HL-60 (cell line): ENCODE measurements at places on chromosomes 12 and 14.
A peak's percentile ranks its signal among the peaks of the same experiment; 100 is the strongest.

DNA sequence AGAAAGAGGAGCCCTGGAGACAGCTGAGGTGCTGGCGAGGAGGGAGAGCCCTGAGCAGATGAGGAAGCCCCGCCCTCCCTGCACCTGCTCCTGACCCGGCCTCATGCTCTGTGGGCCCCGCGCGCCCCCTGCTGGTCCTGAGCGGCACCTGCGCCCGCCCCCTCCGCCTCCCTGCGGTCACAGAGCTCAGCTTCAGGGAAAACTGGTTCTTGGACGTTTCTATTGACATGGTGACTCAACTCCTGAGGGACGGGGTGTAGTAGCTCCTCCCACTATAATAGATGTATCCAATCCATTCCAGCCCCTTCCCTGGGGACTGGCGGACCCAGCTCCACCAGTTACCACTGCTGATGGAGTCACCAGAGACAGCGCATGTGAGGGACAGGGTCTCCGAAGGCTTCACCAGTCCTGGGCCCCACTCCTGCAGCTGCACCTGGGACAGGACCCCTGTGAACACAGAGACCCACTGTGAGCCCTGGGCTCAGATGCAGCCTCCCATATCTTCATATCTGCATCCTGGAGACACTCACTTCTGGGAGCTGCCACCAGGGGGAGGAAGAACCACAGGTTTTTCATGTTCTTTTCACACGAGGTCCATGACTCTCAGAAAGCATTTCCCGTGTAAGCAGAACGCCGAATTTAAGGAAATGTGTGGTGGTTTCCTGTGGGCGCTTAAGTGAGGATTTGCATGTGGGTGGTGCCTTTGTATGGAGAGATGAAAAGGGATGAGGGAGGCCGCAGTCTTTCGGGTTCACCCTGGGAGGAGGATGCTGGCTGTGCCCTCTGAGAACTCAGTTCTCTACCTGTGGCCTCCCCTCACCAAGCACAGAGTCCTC lies 1346.4 kb downstream of the TMEM121 start:
- peak; percentile 52 for DNase-seq

- peak; percentile 42 for DNase-seq
Measured at GRCh38 chr14:70971560-70971959, 64.3 kb downstream of the PCNX1 start.

- DNase-seq: peak; percentile 63
Measured at GRCh38 chr12:12786706-12787601, 1.5 kb downstream of the APOLD1 start.

- DNase-seq: no peak
Measured at GRCh38 chr14:24054646-24055045, 2.8 kb downstream of the CARMIL3 start.

DNA sequence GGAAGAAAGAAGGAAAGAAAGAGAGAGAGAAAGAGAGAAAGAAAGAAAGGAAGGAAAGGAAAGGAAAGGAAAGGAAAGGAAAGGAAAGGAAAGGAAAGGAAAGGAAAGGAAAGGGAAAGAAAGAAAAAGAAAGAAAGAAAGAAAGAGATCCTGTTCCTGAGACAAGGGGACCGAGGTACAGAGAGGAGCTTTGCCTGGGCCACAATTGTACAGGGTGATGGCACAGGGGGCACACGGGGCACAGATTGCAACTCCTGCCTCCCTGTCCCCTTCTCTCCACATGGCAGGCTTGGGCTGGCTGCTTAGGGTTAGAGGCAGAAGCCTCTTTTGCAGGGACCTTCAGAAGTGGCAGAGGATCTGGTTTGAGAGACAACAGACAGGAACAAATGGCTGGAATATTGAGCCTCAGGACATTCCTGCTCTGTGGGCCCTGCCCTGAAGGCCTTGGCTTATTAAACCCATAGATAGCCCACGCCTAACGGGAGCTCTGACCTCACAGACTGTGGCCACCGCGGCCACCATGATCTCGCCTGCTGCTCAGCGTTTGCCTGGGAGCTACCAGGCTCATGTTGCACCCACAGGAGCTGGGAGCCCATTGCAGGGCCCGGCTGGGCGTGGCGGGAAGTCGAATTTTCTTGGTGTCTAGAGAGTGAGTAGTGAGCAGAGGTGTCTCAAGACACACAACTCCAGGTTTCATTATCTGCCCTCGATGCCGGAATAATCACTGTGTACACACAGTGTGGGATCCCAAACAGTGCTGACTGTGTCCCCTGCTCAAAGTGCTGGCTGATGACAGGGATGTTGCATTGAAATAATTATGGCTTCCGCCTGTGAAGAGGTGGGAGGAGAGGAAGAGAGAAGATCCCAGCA lies 147.9 kb upstream of the NCOR2 start:
- DNase-seq: no peak

GRCh38 chr14:51394804-51395203 lies 154.8 kb downstream of the TMX1 start:
- DNase-seq: no peak

DNA sequence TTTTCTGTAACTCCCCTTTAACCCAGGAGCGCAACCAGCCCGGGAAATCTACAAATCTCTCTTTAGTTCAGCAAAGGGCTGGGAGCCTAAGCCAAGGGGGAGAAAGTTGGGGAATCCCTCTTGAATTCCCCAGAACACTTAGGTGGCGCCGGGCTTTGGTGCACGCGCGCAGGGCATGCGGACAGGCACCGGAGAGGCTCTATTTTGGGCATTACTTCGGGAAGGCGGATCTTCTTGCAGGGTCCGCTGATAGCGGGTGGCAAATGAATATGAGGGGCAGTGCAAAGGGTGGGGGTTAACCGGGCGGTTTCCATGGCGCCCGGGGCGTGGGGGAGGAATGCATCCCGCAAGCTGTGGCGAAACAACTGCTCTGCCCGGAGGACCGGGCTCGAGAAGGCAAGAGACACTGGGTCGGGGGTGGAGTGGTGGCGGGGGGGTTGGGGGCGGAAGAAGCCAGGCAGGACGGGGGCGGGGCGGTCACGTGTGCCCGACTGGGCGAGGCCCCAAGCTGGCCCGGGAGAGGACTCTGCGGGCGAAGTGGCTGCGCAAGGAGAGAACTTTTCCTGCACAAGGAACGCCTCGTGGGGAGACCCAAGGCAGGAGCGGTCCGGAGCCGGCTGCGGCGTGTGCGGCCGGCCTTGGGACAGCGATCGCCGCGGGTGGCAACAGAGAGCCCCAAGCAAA lies at the start of gene FLVCR2:
FLVCR2 (plus strand) TSS at position 519 of the 684 bp plus-strand sequence. CDS start 353 bp downstream, outside the sequence.
- peak; percentile 37 for DNase-seq

- DNase-seq: no peak
Measured at GRCh38 chr12:120652656-120653435, 12.4 kb downstream of the CABP1 start.

DNA sequence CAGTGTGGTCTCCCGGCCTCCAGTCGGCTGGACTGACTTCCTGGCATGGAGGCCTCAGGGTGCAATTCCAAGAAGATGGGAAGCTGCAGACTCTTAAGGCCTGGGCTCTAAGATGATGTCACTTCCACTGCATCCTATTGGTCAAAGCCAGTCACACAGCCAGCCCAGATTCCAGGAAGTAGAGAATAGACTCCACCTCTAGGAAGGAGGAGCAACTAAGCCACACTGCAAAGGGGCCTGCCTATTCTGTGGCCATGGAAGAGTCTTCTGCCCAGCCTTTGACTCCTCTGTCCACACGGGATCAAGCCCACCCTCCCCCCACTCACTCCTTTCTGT lies 103.9 kb upstream of the RFLNA start:
- no peak for DNase-seq

DNA sequence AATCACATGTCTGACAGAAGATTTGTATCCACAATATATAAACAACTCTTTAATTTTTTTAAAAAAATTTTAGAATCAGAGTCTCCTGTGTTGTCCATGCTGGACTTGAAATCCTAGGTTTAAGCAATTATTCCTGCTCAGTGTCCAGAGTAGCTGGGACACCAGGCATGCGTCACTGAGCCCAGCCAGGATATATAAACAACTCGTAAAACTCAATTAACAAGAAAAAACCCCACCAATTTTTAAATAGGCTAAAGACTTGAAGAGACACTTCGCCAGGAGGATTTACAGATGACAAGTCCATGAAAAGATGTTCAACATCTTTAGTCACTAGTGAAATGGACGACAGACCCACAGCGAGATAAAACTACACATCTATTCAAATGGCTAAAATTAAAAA lies 2.0 kb upstream of the SCN8A start:
- no peak for DNase-seq

- DNase-seq: no peak
Measured at GRCh38 chr14:31189346-31190218, 18.0 kb downstream of the HECTD1 start.

DNA sequence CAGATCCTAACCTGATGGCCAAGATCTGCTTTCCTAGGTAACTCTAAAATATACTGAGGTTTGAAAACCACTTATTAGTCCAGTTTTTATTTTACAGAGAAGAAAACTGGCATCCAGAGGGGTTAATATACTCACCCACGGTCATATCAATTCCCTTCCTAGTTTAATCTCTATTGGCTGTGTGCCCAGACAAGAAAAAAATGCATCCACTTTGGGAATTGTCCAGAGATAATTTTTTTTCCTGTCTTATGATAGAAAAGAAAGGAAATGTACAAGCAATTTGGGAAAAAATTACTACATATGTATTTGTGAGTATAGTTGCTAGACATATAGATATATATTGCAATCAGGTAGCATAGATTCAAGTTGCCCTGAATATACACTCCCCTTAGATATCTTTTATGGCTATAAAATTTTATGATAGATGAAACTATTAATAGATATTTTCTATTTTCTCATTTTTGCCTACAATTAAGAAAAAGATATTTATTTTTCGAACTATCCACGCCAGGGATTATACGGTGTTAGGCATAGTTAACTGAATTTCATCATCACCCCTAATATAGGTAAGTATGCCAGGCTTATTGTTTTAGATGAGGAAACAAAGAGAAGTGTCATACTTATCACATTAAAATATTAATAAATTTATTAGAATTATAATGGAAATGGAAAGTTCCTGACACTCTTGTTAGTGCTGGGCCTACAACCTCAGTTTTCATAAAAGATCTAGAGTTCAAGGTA lies 100.5 kb upstream of the SLC38A2 start:
- no peak for DNase-seq

DNA sequence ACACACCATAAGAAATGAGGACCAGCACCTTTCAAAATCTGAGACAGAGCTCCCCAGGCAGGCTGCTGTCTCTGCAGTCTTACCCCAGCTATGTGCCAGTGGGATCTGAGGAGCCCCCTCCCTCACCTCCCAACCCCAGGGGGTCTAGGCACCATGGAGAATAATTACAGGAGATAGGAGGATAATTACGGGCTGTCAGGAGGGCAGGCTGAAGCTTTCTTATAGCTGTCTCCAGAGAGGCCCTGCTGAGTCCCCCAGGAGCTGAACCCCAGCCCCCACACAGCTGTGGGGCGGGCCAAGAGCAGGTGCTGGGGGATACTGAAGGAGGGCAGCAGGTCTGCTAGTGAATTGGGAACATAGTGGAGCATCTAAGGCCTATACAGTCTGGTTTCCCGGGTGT lies 6.8 kb downstream of the CPNE6 start:
- no peak for DNase-seq

DNA sequence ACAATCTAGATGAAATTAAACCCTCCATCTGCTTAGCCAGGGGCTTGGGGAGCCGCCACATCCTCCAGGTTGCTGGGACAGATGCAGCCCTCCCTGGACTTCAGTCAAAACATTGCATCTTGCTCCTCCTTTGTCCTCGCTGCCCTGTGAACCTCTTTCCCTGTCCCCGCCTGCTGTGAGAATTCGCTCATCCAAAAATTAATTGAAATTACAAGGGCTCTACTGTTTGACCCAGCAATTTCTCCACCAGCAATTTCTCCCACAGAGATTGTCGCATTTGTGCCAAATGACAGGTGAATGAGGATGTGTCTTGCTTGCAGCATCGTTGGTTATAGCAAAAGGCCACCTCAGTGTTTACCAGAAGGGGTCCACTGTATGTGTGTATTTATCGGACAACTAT lies 5.0 kb upstream of the POP5 start:
- DNase-seq: no peak

DNA sequence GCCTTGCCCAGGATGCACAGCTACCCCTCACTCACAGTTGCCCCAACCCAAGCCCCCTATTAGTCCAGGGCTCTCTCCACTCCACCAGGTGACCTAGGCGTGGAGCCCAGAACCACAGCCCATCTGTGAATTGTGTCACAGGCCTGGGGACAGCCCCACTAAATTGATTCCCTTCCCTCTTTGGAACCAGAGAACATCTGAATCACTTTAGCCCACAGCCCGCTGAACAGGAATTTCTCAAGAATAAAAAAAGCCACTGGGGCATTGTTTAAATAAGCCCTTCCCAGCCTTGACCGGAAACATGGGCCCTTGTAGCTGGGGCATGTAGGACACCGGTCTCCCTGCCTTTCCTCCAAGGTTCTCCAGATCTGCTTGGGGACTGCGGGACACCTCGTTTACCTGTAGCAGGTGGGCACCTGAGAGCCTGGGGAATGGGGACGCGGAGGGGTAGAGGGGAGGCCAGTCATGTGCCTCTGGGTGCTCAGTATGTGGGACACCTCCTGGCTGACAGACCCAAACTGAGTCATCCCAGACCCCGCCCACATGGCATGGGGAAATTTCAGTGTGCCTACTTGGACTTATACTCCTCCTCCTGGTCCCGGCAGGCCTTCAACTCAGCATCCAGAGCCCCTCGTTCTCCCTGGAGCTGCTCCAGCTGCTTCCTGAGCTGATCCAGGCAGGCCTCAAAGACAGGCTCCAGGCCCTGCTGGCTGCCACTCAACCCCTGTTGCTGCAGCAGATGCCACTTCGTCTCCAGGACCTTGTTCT lies 1.3 kb downstream of the KRT78 start:
- DNase-seq: no peak

DNA sequence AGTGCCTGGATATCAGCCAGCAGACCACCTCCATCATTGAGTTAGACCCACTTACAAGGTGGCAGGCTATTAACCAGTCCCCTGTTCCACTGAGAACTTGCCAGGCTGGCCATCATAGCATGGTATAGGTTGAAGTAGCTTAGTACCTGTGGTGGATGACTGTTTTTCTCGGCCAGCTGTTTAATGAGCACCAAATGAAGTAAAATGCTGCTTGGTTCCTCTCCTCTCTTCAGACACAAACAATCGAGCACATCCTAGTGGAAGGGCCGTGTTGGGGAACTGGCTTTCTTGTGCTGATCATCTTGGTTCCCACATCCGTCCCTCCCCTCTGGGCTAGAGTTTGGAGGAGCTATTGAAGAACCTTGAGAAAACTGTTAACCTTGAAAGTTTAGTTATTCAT lies 486.2 kb downstream of the RAD51B start:
- DNase-seq: no peak

DNA sequence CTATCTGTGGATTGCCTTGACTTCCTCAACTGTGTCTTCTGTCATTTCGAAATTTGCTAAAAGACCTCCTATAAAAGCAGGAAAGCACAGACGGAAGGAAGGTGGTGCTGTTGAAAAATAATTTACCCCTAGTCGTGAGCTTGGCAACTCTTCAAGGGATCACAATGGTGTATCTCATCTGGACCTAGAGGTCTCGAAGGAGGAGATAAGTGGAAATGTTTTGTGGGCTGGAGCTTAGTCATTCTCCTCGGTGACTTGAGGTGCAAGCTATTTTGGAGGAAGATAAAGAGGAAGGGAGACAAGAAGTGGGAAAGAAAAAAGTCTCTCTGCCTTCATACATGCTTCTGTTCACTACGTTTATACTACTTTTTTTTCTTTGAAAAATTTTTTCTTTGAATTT lies 89.9 kb downstream of the FLRT2 start:
- DNase-seq: peak; percentile 5

- DNase-seq: no peak
Measured at GRCh38 chr14:104731320-104732294, 7.6 kb downstream of the ADSS1 start.

GRCh38 chr12:89187507-89187906 lies 164.8 kb downstream of the DUSP6 start:
- no peak for DNase-seq
